ENCODE measurements at places on chromosomes 4 and X.

GRCh38 chrX:10756441-10756840 is 136.1 kb upstream of the MID1 start:
- DNase-seq, result no peak

GRCh38 chr4:106818764-106819163 is 217.3 kb downstream of the DKK2 start:
- DNase-seq, result no peak

- no peak for DNase-seq
These were observed 28.9 kb upstream of the MTMR1 start for GRCh38 chrX:150664290-150664689.

DNA sequence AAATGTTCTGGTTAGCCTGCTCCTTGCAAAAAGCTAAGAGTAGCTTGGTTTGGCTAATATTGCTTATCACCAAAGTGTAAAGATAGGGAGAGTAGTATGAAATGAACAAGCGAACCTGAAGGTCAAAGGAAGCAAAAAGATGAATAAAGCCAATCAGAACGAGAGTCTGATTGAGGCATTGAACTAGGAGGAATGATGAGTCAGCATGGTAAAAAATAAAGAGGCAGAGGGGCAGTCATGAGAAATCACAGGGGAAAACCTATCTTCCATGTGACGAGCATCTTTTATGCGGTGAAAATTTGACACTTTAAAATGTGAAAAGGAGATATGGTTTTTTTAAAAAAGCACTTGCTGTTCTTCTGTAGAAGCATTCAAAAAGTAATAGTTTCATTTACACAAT is 533.7 kb downstream of the SPOCK3 start:
- no peak for DNase-seq

GRCh38 chr4:8652181-8653078 is 59.9 kb downstream of the CPZ start:
- no peak for DNase-seq

- DNase-seq, result no peak
These were observed 148.8 kb upstream of the MID1 start for GRCh38 chrX:10769195-10769594.

DNA sequence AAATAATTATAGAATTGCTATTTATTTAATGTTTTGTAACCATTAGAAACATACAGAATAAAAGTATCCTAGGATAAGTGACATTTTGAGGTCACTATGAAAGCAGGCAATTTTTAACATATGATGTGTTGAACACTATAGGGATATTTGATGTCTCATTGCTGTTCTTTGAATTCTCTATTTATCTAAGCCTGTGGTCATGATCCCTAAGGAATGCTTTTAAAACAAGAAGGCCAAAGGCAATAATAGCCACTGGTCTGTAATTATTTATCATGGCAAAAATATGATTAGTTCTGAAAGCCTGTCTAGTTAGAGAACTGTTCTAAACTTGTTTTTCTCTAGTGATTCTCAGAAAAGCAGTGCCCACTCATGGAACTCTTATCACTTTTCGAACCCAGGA is 186.6 kb downstream of the RPA4 start:
- DNase-seq, result no peak

DNA sequence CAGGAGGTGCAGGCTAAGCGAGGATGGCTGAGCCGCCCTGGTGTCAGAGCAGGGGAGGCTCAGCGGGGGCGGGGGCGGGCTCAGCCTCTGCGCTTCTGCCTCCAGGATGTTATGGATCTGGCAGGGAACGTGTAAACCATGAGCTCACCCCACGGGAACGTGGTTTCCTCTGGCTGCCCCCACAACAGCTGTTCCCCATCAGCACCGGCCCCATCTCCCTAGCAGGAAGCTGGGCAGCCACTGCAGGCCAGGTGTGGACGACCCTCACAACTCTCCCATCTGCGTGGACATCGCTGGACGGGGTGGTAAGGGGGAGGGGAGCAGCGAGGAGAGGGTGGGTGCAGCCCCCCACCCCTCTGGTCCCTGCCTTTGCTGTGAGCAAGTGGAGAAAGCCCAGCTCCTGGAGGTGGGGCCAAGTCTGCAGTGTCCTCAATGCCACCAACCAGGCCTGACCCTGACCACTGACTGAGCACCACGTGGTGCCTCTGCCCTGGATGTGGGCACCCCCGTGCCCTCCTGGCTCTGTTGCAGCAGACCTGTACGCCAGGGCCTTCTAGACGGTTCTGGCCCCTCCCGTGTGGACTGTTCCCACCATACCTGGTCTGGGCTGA is 28.1 kb upstream of the SPON2 start:
- DNase-seq, result no peak

DNA sequence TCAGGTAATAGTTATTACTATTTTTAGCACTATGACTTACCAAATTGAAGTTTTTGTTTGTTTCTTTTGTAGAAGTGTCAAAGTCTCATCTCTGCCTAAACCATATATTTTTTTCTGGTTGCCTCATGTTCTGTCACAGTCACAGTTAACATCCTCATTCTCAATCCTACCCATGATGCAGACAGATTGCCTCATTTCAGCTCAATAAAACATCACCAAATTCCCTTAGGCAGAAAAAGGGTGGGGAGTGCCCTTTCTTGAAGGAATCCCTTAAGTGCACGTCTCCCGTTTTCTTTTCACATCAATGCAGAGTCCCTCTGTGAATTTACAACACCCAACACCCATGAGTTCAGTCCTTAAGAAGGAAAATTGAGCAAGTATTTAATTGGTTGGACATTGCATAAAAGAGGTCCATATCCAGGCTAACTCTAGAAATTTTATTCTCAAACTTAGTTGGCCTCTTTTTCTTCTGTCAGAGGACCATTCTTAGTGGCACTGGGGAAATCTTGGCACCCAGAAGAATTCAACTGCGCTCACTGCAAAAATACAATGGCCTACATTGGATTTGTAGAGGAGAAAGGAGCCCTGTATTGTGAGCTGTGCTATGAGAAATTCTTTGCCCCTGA is 103.7 kb upstream of the BMPR1B start:
- no peak for DNase-seq

GRCh38 chrX:599837-600715 is 30.5 kb upstream of the SHOX start:
- DNase-seq, result no peak

DNA sequence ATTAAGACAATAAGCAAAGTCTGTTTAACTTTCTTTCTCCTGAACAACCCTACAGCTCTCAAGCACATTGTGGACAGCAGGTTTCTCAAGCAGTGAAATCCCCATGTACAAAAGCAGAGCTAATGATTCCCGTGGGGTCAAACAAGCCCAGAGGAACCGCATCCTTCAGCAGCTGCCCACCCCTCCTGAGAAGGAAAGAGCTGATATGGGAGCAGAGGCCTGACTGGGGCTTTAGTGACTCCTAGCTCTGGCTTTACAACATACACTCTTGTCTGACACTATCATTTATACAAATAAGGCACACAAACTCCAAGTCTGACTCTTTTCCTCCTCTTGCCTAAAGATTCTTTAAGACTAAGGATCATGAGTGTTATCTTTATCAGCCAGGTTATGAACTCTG is 32.8 kb downstream of the HDAC8 start:
- no peak for DNase-seq

- no peak for DNase-seq
These were observed 108.3 kb upstream of the VCX2 start for GRCh38 chrX:8279323-8279722.

GRCh38 chrX:112867570-112867969 is 26.9 kb upstream of the AMOT start:
- DNase-seq, result no peak

GRCh38 chr4:25837107-25837506 is 25.7 kb downstream of the SEL1L3 start:
- no peak for DNase-seq

GRCh38 chrX:44022964-44023363 is 49.8 kb upstream of the NDP start:
- DNase-seq, result no peak

DNA sequence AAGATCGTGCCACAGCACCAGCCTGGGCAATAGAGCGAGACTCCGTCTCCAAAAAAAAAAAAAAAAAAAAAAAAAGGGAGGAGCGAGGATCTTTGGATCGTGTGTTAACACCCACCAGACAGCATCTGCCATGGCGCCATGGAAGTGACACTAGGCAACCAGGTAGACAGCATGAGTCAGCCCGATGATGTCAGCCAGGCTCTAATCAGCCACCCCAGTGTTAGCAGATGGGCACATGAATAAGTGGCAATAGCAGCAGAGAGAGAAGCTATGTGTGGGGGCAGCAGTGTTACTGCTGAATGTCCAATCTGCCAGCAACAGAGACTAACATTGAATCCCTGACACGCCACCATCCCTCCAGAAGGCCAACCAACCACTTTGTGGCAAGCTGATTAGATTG is 6.6 kb downstream of the SYN1 start:
- DNase-seq, result no peak

- no peak for DNase-seq
These were observed 18.6 kb upstream of the CPE start for GRCh38 chr4:165360041-165360695.

- DNase-seq, result no peak
These were observed 16.5 kb downstream of the SPANXN3 start for GRCh38 chrX:143500751-143501150.

DNA sequence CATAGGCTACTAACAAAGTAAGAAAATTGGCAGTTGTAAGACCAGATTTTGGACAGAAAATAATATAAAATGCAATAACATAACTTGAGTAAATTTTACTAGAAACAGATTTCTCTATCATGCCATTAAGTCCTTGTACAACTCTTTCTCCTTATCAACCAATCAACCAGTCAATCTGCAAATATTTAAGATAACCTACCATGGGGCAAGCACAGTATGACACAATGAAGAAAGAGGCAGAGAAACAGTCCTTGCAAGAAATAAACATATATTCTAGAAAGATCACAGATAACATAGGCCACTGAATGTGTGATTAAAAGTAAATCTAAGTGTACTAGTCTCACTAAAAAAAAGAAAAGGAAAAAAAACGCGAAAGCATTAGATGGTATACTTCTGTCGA is 194.8 kb downstream of the PPP3CA start:
- no peak for DNase-seq

- DNase-seq, result no peak
These were observed 68.8 kb upstream of the HGFAC start for GRCh38 chr4:3372933-3373465.

DNA sequence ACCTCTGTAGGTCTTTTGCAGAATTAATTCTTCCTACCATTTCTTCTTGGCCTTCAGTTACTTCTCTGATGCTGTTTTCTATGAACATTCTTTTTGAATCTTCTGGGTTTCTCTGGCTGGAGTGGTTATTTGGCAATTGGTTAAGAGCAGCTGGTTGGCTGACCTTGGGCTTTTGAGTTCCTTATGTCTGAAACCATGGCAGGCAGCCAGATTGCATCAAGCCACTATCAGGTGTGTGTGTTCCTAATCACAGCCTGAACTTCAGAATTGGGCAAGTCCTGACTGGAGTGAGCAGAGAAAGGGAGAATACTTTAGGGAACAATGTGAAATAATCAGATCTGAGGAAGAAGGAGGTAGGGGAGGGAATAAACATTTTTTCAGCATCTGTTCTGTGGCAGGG is 90.2 kb downstream of the ARHGAP10 start:
- no peak for DNase-seq

DNA sequence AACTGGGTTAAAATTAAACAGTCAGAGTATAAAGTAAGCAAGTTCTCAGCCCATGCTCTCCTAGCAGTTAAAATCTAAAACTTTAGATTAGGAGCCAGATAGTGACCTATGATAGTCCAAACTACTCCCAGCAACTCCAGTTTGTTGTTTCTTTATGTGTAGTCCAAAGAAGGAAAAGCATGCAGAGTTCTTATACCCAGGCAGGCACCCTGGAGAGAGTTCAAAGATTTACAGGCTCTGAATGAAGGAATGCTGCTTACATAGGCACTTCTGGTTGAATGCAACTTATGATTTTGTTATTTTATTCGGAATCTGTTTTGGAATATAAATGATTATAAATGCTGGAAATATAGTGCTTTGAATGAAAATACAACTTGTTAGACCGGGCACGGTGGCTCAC is 67.2 kb downstream of the GPAT3 start:
- DNase-seq, result no peak

GRCh38 chrX:31884535-31884934 is 812.7 kb upstream of the FTHL17 start:
- DNase-seq, result no peak

- no peak for DNase-seq
These were observed 110.8 kb upstream of the ATP8A1 start for GRCh38 chr4:42767669-42768068.

- DNase-seq, result no peak
These were observed 62.0 kb downstream of the HTRA3 start for GRCh38 chr4:8331575-8331955.

GRCh38 chrX:13667919-13668318 is 15.0 kb downstream of the TCEANC start:
- no peak for DNase-seq

DNA sequence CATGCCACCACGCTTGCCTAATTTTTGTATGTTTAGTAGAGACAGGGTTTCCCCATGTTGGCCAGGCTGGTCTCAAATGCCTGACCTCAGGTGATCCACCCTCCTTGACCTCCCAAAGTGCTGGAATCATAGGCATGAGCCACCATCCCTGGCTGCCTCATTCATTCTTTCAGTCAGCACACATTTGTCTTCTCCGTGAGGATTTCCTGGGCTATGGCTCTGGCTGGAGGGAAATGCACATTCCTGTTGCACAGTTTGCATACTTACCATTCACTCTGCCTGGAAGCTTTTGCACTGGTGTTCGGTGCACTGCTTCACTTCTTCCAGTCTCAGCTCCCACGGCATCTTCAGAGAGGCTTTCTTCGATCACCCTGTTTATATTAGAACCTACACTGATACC is 267.8 kb downstream of the STIM2 start:
- DNase-seq, result no peak

GRCh38 chrX:6748595-6748994 is 213.7 kb upstream of the VCX3A start:
- DNase-seq, result no peak

DNA sequence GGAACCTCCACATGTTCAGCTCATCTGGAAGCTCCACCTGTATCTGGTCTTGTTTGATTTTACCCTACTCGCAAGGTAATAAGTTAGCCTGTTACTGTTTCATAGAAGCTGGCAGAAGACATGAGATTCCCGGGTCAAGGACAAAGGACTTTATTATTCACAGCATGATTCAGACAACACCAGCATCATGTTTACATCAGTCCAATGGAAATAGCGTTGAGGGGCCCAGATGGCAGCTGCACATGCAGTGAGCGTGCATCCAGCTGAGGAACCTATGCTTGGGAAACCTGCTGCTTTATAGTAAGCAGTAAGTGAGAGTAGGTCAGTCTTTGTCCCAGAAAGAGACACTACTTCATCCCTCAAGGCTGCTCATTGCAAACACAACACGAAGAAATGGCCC is 19.8 kb downstream of the TSPAN5 start:
- DNase-seq, result no peak

All from stimulated activated CD8-positive, alpha-beta memory T cell treated with anti-CD3 and anti-CD28 coated beads, Interleukin-4, amount 100 ng/mL, for 4 hours (primary cell).